Glutamatergic neuron (in vitro differentiated cells): ENCODE measurements at places on chromosomes 2 and 18. TPM values are rescaled to one million over a fixed set of nuclear protein-coding genes. Genes with fewer than 3 reads are reported as not detected.

GRCh38 chr2:74502720-74503505 lies 3.5 kb upstream of the LBX2 start:
- H3K36me3 ChIP-seq, result peaks cover 8% of the 10 kb centered on the region
- peaks cover 40% of the 10 kb centered on the region for H3K27me3 ChIP-seq
- H3K4me3 ChIP-seq, result peak overlapping the region; percentile 82
- H3K27ac ChIP-seq, result no peak overlapping the region
- DNase-seq, result peak; percentile 64

Gene ALS2
- total RNA-seq, result 44.0 TPM

GRCh38 chr2:232689152-232689910 lies 7.8 kb upstream of the GIGYF2 start:
- H3K36me3 ChIP-seq, result no peaks in the 10 kb centered on the region
- H3K27me3 ChIP-seq, result peaks cover 4% of the 10 kb centered on the region
- no peak overlapping the region for H3K27ac ChIP-seq
- no peak for DNase-seq
- no peak overlapping the region for H3K4me3 ChIP-seq

DNA sequence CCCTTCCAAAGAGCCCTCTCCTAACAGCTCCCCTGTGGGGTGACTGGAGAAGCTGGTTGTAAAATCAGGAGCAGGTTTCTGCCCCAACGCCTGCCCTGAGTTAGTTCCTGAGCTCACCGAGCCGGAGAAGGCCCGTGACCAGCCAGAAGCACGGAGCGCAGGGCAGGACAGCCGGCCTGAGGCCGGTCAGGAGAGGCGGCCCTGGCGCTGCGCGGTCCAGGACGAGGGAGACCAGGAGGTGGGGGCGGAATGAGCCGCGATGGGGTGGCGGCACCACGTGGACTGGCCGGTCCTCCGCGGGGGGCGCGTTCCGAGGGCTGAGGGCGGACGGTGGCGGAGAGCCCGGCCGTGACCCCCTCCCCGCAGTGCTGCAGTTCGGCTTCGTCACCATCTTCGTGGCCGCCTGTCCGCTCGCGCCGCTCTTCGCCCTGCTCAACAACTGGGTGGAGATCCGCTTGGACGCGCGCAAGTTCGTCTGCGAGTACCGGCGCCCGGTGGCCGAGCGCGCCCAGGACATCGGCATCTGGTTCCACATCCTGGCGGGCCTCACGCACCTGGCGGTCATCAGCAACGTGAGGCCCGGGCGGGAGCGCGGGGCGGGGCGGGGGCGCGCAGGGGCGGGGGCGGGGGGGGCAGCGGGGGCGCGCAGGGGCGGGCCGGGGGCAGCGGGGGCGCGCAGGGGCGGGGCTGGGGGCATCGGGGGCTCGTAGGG lies 29.0 kb downstream of the ANO7 start:
- peaks cover 3% of the 10 kb centered on the region for H3K27me3 ChIP-seq
- peaks cover 2% of the 10 kb centered on the region for H3K4me1 ChIP-seq
- peak overlapping the region; percentile 43 for H3K27ac ChIP-seq
- H3K4me3 ChIP-seq, result peak overlapping the region; percentile 77
- no peaks in the 10 kb centered on the region for H3K36me3 ChIP-seq
- DNase-seq, result peak; percentile 79

DNA sequence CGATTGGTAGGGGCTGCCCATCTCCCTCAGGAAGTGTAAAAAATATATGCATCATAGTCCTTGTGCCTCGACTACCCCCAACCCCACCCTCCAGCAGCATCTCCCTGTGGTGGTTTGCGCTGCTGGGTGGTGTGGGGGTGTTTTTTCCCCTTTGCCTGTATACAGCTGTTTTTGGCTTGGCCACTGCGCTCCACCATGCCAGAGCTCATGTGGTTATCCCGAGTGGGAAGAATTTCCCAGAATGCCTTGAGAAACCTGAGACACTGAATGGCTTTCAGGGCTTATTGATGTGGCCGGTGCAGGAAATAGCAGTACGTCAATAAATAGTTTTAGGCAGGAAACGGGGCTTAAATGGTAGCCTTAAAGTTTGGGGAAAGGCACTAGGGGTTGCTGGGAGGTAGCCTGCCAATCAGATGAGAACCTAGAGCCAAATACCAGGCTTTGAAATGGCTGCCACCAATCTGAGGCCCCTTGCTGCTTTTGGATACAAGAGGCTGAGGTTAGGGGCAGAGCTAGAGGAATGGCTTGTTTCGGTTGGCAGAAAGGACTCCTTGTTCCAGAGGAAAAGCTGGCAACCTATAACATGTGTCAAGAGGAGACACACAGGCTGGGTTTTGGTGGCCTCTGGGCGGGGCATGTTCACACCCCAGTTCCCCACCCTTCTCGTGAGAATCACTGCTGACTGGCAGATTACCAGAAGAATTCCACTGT lies 144.1 kb downstream of the SMAD7 start:
- H3K4me1 ChIP-seq, result peaks cover 4% of the 10 kb centered on the region
- no peak overlapping the region for H3K4me3 ChIP-seq
- DNase-seq, result peak; percentile 2
- H3K27me3 ChIP-seq, result peaks cover 14% of the 10 kb centered on the region

- no peak for DNase-seq
- no peaks in the 10 kb centered on the region for H3K36me3 ChIP-seq
- no peaks in the 10 kb centered on the region for H3K27me3 ChIP-seq
- no peak overlapping the region for H3K4me3 ChIP-seq
- no peak overlapping the region for H3K27ac ChIP-seq
Measured at GRCh38 chr2:195594248-195594647, 62.8 kb upstream of the SLC39A10 start.

Gene PTPRM
- 23.9 TPM for total RNA-seq

Gene LAMA3
- total RNA-seq, result 2.1 TPM

Gene KLHL14
- total RNA-seq, result not detected

DNA sequence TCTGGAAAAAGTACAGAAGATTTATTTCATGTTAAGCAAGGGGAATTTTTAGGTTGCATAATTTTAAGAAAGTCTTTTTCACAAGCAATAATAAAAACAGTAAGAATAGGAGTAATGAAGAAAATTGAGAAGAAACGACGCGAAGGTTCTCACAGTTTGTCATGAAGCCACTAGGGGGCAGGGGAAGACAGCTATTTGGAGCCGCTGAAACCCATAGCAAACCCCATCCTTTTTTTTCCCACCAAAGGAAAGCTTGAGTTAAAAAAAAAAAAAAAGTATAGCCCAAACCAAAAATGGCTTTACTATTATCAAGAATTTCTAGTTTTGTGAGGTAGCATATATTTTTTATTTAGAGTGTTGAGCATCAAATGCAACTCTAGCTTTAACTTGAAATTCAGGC lies 300.9 kb downstream of the PHLPP1 start:
- H3K36me3 ChIP-seq, result peaks cover 7% of the 10 kb centered on the region
- H3K4me3 ChIP-seq, result no peak overlapping the region
- H3K4me1 ChIP-seq, result no peaks in the 10 kb centered on the region
- no peak overlapping the region for H3K27ac ChIP-seq
- peaks cover 2% of the 10 kb centered on the region for H3K27me3 ChIP-seq

DNA sequence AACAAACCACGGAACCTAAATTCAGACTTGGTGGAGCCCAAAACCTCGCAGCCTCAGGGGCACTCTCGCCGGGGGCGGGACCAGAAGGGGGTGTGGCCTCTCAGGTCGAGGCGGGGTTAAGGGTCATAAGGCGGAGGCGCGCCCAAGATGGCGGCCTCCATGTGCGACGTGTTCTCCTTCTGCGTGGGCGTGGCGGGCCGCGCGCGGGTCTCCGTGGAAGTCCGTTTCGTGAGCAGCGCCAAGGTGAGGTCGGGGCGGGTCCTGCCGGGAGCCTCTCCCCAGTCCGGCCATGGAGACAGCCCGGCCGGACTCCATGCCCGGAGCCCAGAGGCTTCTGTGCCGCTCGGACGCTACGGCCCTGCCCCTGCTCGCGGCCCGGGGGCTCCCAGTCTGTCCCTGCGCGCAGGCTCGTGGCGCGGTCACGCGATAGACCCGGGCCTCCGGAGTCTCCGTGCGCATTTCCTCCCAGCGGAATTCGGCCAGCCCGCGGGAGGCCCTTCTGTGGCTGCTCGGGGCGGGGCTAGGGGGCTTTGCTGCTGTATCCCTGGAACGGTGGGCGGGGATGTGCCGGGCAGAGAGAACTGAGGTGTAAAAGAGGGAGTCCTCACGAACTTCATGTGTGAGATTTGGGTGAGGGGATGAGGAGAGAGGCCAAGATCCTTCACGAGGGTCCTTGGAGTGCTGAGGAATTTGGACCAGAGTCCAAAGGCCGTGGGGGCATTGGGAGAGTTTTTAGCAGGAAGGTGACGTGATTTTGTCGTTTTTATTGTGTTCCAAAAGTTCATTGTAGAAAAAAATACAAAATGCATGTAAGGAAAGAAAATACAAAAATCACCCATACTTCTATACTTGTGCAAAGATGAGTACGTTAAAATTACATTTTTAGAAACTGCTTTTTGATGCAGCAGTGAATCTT lies at the start of gene SMYD5:
Gene SMYD5, plus strand, starts transcription at position 126 of the 916 bp plus-strand sequence. Its CDS starts 22 bp downstream, at position 148.
- peak within 1 kb of the TSS; percentile 75 for H3K27ac ChIP-seq
- DNase-seq, result peak; percentile 92
- H3K4me1 ChIP-seq, result peaks cover 10% of the 10 kb centered on the region
- H3K4me3 ChIP-seq, result peak within 1 kb of the TSS; percentile 99
- H3K36me3 ChIP-seq, result no peaks in the 10 kb centered on the region

Gene LRRTM1
- total RNA-seq, result 3.8 TPM

- H3K27ac ChIP-seq, result no peak overlapping the region
- peaks cover 12% of the 10 kb centered on the region for H3K27me3 ChIP-seq
- peaks cover 8% of the 10 kb centered on the region for H3K36me3 ChIP-seq
- no peak overlapping the region for H3K4me3 ChIP-seq
Measured at GRCh38 chr2:20618468-20618885, 32.4 kb downstream of the HS1BP3 start.

GRCh38 chr2:130258356-130258755 lies 60.1 kb upstream of the TUBA3E start:
- no peaks in the 10 kb centered on the region for H3K36me3 ChIP-seq
- DNase-seq, result no peak
- no peak overlapping the region for H3K4me3 ChIP-seq
- H3K27ac ChIP-seq, result no peak overlapping the region
- peaks cover 2% of the 10 kb centered on the region for H3K4me1 ChIP-seq

DNA sequence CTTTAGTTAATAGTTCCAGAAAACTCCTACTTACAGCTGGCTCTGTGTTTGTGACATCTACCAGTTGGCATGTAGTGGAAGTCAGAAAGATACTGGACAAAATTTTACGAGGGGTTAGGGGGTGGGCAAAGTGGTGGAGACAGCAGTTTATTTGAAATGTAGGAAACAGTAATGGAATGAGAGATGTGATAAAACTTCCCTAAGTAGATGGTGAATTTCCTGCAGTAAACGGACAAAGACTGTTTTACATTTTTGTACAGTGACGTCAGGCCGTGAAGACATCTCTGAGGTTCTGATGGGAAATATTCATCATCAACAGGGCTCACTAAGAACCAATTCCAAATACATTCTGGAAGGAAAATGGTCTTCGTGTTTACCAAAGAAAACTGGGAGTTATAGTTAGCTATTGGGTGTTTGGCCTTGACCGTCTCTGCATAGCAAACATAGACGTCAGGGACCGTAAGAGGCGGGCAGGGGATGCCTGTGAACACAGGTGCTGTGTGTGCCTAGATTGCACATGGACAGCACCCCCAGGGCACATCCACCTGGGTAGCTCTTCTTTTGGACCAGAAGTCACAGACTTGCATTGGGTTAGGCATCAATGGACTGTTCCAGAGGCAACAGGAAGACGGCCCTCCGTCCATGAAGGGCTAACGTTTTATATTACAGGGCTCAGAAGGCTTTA lies 131.5 kb downstream of the ZNF516 start:
- H3K36me3 ChIP-seq, result no peaks in the 10 kb centered on the region
- no peak overlapping the region for H3K27ac ChIP-seq
- DNase-seq, result no peak

DNA sequence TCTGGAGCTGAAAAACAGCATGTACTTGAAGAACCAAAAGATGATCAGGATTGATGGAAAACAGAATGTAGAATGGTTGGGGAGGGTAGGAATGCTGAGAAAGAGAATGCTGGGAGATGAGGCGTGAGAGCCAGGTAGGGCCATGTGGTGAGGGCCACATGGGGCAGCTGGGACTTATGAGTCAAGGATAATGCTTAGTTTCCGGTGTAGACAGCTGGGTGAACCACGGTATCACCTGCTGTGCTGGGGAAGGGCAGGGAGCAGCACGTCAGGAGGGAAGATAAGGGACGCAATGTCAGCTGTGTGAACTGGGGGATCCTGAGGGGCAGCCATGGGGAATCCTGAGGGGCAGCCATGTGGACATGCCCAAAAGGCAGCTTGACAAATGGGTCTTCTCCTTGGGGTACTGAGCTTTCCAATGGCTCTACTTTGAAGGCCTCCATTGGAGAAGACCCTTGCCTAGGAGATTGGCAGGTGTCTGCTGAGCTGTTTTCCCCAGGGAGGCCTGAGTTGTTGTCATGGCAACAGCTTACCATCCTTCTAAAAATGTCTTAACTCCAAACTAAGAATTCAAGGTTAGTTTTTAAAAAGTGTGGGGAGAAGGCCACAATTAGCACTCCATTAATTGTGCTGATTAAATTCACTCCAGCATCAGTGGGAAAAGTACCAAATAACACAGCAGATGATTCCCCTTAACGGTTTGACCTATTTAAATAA lies 51.1 kb downstream of the MTHFD2 start:
- H3K36me3 ChIP-seq, result peaks cover 10% of the 10 kb centered on the region
- peak overlapping the region; percentile 14 for H3K4me3 ChIP-seq
- peaks cover 7% of the 10 kb centered on the region for H3K27me3 ChIP-seq
- H3K4me1 ChIP-seq, result peaks cover 9% of the 10 kb centered on the region
- DNase-seq, result no peak

GRCh38 chr18:60943297-60943696 lies 389.9 kb upstream of the CDH20 start:
- H3K36me3 ChIP-seq, result no peaks in the 10 kb centered on the region
- no peak for DNase-seq
- peaks cover 3% of the 10 kb centered on the region for H3K4me1 ChIP-seq
- no peak overlapping the region for H3K27ac ChIP-seq

- no peak for DNase-seq
- peaks cover 5% of the 10 kb centered on the region for H3K36me3 ChIP-seq
- H3K4me3 ChIP-seq, result no peak overlapping the region
- H3K27ac ChIP-seq, result no peak overlapping the region
- no peaks in the 10 kb centered on the region for H3K4me1 ChIP-seq
Measured at GRCh38 chr2:78541451-78542267, 483.8 kb upstream of the REG3G start.

GRCh38 chr2:168220965-168221819 lies 26.2 kb downstream of the STK39 start:
- H3K36me3 ChIP-seq, result no peaks in the 10 kb centered on the region
- no peak for DNase-seq
- no peaks in the 10 kb centered on the region for H3K27me3 ChIP-seq

Gene SLC25A52
- not detected for total RNA-seq

GRCh38 chr2:130849896-130850787 lies 13.4 kb downstream of the ARHGEF4 start:
- H3K4me1 ChIP-seq, result peaks cover 11% of the 10 kb centered on the region
- peaks cover 5% of the 10 kb centered on the region for H3K27me3 ChIP-seq
- H3K27ac ChIP-seq, result no peak overlapping the region
- no peaks in the 10 kb centered on the region for H3K36me3 ChIP-seq
- no peak overlapping the region for H3K4me3 ChIP-seq
- DNase-seq, result no peak

Gene DUSP2
- total RNA-seq, result 0.34 TPM
